Globus pallidus (tissue), 1 donor: ENCODE measurements at places on chromosomes 7 and 10.

GRCh38 chr7:36690514-36691187, 33.6 kb downstream of the AOAH start:
- no peak for DNase-seq

- no peak for DNase-seq
Measured at GRCh38 chr7:32639122-32639521, 143.8 kb downstream of the AVL9 start.

DNA sequence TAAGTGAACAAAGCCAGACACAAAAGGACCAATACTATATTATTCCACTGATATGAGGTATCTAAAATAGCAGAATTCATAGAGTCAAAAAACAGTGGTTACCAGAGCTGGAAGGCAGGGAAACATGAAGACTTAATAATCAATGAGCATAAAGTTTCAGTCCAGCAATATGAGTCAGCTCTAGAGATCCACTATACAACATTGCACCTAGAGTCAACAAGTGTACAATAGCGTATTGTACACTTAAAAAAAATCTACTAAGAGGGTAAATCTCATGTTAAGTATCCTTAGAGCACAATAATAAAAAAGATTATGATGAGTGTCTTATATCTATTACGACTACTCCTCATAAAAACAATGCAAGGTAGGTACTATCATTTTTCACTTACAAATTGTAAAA, 36.1 kb downstream of the C10orf90 start:
- no peak for DNase-seq

DNA sequence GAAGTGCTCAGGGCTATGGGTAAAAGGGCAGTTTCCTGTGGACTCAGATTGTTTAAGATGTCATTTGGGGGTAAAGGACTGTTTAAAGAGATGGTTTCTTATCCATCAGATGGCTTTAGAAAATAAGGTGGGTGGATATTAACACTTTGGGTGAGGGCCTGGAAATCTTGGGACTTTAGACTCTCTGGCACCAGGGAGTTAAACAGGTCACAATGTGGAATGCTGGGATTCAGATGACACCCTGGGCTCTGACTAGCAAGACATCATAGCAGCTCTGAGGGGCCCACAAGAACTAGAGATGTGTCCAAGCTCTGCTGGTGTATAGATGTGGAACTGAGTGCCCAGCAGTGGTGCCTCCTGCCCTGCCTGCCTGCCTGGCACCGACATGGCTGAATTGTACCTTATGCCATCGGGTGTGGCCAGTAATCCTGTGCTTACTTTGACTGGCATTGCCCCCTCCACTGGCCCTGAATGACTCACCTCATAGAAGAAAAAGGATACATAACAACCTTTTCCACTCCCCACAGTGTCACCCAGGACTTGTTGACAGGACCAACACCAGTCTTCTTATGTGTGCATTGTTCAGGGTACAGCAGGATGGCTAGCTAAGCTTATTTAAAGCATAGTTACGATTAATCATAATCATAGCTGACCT, 100.0 kb upstream of the PRR15 start:
- DNase-seq = no peak

DNA sequence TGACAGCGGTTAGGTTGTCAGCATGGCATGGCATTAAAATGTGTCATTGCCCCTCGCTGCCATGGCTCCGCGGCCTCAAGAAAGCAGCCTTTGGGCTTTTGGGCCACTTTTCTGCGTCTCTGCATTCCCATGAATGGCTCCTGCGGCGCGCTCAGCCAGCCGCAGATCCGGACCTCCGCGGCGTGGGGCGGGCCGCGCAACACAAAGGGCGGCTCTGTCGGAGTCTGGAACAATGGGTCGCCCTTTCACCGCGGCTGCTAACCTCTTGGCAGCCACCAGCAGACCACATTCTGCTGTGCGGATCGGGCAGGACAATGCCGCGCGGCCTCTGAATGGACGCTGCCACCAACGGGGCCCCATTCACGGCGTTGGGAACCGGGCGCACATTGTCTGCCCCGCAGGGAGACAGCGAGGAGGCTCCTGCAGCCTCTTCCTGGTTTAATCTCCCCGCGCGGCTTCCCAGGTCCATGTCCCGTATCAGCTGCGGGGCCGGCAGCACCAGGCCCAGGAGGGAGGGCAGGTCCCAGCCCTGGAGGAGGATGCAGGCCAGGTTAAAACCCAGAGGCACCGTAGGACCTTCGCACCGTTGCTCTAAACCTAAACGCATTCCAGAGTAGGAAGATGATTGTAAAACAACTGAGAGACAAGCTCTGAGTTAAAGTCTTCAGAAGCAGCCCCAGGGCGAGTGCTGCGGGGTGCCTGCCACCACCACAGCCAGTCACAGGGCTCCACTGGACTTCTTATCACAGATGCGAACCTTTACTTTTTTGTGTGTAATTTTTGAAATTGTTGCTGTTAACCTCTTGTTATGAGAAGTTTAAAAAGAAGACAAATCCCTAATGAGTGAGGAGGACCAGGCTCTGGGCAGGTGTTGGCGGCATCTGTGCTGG, 71.6 kb downstream of the NKX6-2 start:
- DNase-seq = peak; percentile 96

- no peak for DNase-seq
Measured at GRCh38 chr10:19570120-19570519, 246.1 kb upstream of the PLXDC2 start.

DNA sequence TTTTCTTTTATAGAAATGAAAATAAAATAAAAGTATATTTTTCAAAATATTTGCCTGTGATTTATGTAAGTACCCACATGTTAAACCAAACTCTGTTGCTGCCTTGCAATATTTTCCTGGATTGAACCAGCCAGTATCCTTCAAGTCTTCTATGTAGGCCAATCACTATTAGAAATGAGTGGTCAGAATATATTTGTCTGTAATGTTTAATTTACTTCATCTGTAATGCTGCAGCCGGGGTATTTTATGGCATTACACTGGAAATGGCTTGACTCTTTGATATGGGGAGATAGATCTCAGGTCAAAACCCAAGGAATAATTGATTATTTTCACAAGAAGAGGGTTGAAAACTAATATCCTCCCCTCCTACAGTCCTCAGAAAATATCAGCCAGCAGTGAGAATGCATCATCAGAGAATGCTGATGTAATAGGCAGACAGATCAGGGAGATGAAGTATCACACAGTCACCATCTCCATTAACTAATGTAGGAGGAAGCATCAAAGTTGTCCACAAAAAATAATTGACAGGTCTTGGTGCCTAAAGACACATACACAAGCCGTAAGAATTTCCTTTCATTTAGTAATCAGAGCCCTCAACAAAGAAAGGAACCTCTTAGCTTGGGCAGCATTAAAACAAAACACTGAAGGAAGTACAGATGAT, 82.5 kb downstream of the VWDE start:
- no peak for DNase-seq

- DNase-seq = no peak
Measured at GRCh38 chr10:27714349-27714748, 31.3 kb downstream of the MKX start.

DNA sequence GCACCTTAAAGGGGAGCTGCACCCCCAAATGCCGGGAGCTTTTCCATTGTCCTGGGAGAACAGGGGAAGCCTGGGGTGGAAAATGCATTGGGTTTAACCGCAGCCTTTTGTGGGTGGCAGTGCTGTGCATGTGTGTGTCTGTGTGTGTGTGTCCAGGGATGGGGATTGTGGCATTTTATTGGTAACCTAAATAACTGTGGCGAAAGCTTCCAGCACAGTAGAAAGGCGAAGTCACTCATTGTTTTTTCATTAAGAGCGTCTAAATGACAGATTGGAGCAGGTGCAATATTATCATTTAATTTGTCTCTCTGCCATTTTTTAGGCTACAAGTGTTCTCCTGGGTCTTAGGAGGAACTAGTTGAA, 55.1 kb downstream of the INSIG1 start:
- no peak for DNase-seq

DNA sequence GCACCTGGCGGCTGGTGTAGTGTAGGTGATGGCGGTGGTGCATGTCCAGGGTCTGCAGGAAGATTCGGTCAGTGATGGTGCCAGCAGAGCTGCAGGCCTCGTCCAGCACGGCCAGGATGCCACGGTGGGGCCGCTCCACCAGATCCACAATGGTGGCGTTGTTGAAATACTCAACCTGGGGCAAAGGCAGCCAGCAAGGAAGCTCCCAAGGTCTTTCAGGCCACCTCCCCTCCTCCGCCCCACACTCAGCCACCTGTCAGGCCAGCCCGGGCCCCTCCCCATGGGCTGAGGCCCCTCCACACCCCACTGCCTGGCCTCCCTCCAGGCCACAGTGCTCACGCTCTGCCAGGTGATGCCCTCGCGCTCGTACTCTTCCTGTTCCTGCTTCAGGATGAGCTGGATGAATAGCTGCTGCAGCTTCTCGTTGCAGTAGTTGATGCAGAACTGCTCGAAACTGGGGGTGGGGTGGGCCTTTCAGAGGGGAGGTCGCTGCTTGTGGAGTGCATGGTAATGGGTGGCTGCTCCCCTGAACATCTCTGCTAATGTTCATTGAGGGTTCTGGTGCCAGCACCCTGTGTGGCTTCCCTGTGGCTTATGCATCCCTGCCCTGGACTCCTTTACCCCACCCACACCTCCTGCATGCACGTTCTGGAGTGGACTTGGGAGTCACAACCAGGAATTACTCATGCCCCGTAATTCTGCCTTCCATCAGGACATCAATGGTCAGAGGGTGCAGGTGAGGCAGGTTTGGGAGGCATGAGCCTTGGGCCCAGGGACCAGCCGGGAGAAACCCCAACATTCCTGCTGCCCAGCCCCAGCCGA, 8.9 kb downstream of the MYO1G start:
- DNase-seq = no peak

GRCh38 chr10:72146559-72147323, 58.4 kb upstream of the SPOCK2 start:
- DNase-seq = no peak

GRCh38 chr7:69457595-69458504, 140.4 kb upstream of the AUTS2 start:
- DNase-seq = no peak

- no peak for DNase-seq
Measured at GRCh38 chr10:49138361-49138891, 4.6 kb upstream of the FAM170B start.

DNA sequence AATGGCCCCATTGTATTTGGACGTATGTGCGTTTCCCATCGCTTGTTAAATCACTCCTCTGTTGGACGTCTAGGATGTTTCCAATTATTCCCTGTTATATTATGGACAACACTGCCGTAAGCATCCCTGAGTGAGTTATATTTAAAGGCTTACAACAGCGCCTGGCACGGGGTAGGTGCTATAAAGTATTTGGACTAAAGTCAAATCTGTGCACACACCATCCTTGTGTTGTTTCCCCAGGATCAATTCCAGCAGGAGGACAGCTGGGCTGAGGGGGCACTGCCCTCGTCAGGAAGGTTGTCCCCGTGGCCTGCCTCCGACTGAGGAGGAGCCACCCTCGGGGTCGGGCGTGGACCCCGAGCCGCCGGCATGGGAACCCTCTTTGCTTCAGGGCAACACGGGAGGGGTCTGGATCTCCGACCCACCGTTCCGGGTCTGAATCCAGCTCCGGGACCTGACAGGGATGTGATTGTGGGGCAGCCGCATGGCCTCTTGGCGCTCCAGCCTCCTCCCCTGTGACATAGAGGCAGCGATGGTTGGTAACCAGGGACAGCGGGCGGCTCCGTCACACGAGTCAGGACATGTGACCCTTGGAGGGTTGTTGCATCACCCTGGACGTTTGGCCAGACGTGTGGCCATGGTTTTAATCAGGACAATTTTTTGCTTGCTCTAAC, 1.5 kb upstream of the JAKMIP3 start:
- DNase-seq = peak; percentile 84

GRCh38 chr7:107494884-107495283, 25.0 kb downstream of the GPR22 start:
- DNase-seq = no peak

- DNase-seq = no peak
Measured at GRCh38 chr7:41418337-41418736, 284.6 kb downstream of the INHBA start.

GRCh38 chr10:88152728-88153133, 289.3 kb downstream of the PTEN start:
- DNase-seq = no peak

GRCh38 chr7:22481726-22482125, 18.3 kb downstream of the STEAP1B start:
- no peak for DNase-seq

DNA sequence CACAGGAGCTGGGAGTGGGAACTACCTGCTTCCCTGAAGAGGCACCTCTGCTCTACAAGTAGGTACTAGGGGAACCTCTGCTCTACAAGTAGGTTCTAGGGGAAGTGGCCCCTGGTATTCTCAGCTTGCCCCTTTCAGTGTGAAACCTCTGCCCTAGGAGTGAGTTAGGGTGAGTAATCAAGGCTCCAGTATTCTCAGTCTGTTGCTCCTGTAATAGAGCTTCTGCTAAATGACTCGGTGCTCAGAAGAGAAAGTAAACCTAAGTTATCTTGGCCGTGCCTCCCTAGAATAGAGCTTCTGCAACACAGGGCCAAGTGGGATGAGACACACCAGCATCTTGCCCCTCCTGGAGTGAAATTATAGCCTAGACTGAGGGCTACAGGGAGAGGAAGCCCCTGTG, 13.4 kb upstream of the RASSF4 start:
- no peak for DNase-seq

DNA sequence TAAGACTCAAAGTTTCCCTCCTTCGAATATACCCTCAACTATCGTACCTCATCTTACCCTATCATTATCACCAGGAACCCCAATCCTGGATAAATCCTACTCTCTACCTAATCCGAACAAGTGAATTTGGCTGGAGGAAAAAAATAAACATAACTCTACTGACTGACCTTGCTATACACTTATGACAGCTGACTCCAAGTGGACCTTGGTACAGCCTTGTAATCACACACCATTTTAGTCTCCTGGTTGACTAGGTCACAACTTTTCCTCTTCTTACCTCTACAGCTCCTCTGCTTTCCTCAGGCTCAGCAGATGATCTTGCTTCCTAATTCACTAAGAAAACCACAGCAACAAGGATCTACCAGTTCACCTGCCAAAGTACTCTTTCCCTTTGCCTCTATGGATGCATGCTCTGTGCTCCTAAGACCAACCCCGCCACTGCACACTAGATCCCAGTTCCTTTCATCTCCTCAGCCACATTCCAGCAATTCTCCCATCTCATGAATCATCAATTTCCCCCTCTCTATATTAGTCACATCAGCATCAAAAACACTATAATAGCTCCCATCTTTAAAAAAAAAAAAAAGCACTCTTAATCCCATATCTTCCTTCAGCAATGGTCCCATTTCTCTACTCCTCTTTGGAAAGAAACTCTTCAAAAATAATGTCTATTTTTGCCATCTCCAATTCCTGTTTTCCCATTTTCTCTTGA, 35.5 kb downstream of the COA1 start:
- no peak for DNase-seq

DNA sequence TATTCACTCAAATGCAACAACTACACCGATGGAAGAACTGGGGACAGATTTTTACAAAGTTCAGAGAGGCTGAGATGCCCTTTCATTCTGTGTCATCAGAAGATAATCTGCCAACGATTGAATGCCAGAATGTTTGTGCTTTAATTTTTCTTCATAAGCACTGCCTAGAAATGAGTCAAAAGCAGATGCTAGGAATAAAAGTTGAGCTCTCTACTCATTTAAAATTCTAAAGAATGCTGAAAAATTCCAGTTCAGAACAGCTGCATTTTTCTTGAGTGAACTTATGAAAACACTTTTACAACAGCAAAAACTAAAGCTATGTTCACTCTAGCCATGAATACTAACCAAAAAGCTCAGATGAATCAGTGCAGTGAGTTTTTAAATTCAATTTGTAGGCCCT, 22.3 kb upstream of the FAM133B start:
- DNase-seq = no peak
